GM13977 (cell line): ENCODE measurements at places on chromosomes 11 and 22.

DNA sequence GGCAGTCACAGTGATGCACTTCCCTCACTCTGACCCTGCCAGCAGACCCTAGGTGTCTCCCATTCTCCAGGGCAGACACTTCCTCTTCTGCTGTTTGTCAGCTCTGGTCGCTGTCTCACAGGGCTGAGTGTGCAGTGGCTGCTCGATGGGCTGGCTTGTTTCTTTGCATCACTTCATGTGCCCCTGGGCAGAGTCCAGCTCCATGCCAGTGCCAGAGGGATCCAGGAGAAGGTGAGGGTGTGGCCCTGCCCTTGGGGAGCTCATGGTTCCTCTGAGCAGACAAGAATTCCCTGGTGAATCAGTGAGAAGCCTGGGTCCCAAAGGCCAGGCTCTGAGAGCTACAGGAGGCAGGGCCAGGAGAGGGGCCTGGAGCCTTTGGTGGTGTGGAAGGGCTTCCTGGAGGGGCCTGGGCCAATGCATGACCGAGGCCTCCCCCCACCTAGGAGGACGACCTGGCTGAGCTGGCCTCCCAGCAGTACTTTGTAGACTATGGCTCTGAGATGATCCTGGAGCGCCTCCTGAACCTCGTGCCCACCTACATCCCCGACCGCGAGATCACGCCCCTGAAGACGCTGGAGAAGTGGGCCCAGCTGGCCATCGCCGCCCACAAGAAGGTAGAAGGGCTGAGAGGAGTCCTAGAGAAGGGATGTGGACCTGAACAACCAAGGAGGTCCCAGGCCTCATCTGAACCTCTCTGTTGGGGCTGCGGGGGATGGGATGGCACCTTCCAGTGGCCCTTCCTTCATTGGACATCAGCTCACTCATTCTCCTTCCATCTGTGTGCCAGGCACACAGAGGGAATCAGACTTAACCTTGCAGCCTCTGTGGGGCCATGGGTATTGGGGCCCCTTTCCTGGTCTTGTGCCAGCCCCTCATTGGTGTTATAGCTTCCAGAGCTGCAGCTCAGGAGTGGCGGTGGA, 66.1 kb downstream of the MYO7A start:
- DNase-seq, result no peak

- DNase-seq, result no peak
Observed at GRCh38 chr11:11403763-11404725, 51.0 kb upstream of the CSNK2A3 start.

GRCh38 chr11:72102631-72102945, 509 bp downstream of the LAMTOR1 start:
- DNase-seq, result no peak

GRCh38 chr11:79377406-79377805, 63.4 kb downstream of the TENM4 start:
- no peak for DNase-seq

DNA sequence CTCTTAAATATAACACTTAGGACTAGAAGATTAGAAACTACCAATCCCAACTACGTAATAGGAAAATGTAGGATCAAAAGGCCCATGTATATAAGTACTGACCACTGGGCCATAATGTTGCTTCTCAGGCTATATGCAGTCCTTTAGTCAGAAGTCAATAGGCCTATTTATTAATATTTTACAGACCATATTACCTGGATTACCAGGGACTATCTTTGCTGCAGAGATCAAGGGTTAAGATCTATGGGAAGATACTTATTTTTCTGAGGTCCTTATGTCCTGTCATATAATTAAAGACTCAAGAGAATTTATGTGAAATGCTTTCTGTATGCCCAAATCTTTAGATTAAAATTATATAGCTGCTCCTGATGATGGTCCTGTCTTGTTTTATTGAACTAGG, 57.2 kb downstream of the CTNND1 start:
- no peak for DNase-seq

DNA sequence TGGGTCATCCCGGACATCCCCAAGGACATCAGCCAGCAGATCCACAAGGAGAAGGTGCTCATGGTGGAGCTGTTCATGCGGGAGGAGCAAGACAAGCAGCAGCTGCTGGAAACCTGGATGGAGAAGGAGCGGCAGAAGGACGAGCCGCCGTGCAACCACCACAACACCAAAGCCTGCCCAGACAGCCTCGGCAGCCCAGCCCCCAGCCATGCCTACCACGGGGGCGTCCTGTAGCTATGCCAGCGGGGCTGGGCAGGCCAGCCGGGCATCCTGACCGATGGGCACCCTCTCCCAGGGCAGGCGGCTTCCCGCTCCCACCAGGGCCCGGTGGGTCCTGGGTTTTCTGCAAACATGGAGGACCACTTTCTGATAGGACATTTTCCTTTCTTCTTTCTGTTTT, 15.3 kb upstream of the FADD start:
- DNase-seq, result no peak

DNA sequence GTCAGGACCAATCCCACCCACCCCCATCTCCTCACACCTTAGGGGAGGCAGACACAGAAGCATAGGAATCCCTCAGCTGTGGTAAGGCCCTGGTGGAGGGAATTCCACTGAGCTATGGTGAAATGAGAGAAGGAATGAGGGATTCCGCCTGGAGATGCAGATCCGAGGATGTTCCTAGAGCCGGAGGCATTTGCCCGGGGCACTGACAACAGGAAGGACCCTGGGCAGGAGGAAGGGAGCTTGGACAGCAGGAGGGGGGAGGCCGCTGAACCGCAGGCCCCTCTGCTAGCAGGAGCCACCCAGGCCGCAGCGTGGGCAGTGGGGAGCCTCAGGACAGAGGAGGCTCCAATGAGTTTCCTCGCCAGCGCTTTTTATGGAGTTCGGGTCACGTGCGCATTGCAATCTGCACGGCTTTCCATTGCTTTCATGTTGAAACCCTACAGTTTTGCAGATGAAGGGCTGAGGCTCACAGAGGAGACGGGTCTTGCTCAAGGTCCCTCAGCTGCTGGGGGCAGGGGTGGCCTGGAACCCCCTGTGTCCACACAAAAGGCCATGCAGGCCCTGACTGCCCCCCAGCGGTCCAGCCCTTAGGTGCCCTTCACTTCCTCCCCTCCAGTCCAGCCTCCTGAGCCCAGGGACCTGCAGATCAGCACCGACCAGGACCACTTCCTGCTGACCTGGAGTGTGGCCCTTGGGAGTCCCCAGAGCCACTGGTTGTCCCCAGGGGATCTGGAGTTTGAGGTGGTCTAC, 15.5 kb downstream of the CSF2RB start:
- no peak for DNase-seq

DNA sequence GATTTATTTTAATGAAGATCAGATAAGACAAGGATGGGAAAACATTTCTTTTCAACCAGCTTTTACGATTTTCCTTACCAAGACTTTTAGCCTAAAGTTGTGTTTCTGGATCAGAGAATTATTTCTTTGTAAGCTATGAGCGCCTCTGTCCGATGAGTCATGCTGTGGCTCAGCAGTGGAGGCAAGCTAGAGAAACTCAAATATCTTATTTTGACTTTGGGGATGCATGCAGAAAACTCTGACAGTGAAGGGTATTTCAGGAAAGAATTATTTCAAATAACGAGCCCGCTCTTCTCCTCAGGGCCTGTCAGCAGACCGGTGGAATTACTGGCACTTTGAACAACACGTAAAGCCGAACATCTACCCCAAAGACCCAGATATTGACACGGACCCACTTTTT, 77.9 kb upstream of the OR5AK2 start:
- no peak for DNase-seq

- DNase-seq, result peak; percentile 74
Observed at GRCh38 chr11:35618497-35619115, 346 bp downstream of the FJX1 start.

DNA sequence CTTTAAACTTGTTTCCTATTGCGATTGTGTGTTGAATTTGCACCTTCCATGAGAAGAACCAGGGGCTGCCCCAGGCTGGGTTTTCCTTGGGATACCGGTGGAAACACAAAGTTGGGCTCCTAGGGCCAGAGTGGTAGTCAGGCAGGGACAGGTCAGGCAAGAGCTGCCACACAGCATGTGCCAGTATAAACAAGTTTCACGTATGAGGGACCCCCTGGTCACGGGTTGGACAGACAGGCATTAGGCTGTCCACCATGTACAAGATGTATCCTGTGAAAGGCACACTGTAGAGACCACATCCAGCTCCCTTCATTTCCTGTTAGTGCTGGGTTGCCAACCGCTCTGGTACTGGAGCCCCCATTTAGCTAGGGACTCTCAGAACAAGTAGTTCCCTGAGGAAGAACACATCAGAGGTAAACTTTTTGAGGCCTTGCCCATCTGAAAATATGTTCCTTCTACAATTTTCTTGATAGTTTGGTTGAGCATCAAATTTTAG, 8.8 kb downstream of the UPB1 start:
- DNase-seq, result no peak

- DNase-seq, result no peak
Observed at GRCh38 chr11:61486779-61487178, 21.8 kb upstream of the LRRC10B start.
